NCI-H748 treated with DMSO at 0.1 percent for 48 hours (cell line): ENCODE measurements at places on chromosomes 11 and 22.
A peak's percentile ranks its signal among the peaks of the same experiment; 100 is the strongest.

GRCh38 chr22:39802682-39803081, 90.9 kb downstream of the ENTHD1 start:
- no peak for DNase-seq

DNA sequence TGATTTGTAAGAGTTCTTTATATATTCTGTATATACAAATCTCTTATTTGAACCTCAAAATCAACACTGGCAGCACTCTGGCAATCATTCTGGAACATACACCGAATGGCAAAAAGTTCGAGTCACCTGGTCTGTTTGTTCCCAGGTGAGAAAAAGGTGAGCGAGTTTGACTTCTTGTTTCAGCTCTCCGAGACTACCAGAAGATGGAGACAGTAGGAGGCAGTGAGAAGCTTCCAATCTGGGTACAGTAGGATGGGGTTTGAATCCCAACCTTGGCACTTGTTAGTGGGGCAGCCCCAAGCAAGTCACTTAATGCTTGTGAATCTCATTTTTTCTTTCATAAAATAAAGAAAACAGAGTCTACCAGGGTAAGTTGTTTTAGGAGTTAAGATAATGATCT, 76.4 kb downstream of the C2CD3 start:
- no peak for DNase-seq

DNA sequence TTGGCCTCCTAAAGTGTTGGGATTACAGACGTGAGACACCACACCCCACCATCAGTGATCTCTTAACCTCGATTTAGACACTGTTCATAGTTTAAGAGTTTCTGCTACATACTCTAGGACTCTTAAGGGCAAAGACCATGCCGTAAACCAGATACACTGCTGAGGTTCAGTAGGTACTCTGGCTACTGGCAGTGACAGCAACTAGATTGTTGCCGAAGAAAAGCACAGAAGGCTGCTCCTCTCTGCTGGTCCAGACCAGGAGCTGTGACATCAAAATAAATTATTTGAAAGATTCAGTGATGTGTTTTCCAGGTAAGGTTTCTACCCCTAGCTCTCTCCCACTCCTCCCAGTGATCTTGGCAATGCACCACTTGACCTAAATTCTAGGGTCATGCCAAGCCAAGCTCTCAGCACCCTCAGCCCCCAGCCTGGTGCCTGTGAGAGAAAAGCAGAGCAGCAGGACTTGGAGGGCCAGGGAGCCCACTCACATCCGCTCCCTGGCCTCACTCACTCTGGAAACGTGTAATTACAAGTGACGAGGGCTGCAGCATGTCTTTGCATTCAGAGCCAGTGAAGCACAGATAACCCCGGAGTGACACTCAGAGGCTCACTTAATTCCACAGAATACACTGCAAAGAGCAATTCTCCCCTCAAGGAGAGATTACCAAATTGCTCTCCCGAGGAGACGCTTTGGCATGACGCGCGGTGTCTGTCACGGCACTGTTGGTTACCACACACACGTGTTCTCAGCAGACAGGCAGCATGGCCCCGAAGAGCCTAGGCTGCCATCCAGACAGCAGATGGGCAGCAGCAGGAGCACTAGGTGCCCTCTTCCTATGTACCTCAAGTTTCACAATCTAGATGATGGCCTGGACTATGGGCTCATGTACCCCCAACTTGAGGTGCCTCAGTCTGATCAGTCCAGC, 96.9 kb upstream of the PITPNB start:
- no peak for DNase-seq

DNA sequence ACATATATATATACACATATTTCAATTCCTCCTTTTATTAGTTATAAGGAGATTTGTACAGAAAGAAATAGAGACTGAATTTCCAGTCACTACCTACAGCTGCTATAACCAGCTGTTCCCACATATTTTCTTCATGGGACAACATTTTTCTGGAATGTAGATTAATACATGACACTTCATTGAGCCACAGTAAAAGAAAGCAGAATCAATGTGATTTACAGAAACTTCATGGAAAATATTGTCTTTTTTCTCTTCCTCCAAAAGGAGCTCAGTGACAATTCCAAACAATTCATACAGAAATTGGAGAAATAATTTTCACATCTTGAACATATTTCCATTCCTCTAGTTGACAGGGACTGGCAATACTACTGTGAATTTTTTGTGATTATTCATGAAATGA, 249.2 kb downstream of the DLG2 start:
- DNase-seq: no peak

DNA sequence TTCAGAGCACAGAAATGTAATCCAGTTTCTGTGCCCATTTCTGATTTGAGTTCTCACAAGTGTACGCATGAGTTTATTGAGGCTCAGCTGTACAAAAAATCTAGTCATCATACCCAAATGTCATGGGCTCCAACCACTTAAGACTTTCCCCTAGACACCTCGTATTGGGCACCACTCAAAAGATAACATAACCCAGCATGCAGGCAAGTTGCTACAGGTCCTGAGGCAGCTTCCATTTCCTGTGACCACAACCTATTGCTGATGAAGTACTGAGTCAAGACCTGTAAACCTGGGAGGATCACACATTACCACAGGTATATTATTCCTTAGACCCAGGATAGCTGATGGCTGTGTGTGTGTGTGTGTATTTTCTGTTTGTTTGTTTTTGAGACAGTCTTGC, 95.2 kb downstream of the MRTFA start:
- DNase-seq: no peak

DNA sequence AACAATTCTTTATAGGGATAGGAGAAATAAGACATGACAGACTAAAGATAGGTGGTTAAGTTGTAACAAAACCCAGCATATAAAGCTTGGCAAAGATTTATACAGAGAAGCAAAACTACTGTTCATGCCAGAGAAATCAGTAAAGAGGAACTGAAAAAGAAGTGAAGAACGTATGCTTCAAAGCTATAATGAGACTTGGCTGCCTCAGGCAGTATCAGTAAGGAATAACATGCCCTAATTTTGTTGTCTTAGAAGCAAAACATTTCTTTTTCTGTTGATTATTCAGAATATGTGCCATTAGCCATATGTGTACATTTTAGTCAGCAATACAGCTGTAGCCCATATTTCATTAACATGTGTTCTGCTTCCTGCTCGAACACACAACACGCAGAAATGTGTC, 403.2 kb downstream of the NELL1 start:
- no peak for DNase-seq

- DNase-seq: no peak
These were observed 897 bp downstream of the PNPLA5 start for GRCh38 chr22:43890901-43891331.

- DNase-seq: no peak
These were observed 48.0 kb downstream of the IGLL5 start for GRCh38 chr22:22935546-22936157.

GRCh38 chr22:30182815-30183214, 63.7 kb downstream of the LIF start:
- DNase-seq: no peak

DNA sequence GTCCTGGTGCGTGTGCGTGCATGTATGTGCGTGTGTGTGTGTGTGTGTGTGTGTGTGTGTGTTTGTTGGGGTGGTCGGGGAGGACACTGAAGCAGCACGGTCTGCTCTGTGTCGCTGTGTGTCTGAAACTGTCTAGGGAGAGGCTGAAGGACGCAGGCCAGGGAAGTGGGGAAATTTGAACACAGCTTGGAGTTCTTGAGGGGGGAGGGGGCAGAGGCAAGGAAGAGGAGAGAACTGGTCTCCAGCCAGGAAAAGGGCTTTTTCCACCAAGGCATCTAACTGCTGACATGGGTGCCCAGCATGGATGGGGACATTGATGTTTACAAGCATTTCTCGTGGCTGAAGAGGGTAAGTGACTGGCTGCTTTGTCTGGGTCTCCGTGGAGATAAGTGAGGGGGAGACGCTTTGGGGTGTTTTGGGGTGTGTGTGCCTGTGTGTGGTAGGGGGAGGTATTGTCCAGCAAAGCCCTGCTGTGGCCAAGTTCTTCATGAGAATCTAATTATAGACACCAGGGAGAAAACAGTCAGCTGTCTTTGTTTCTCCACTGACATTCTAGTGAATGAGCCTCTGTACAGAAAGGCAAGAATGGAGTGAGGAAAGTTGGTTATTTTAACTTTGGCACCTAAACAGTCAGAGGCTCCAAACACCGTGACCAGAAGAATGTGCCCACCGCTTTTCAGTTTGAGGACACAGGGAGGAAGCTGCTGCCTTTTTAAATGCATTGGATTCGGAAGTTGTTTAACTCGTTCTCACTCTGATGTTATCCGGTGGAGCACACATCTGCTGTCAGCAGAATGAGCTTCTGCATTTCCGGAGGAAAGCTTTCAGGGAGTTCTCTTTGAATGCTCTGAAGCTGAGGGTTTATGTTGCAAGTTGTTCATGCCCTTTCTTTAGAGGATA, 63.7 kb downstream of the PPFIBP2 start:
- no peak for DNase-seq

DNA sequence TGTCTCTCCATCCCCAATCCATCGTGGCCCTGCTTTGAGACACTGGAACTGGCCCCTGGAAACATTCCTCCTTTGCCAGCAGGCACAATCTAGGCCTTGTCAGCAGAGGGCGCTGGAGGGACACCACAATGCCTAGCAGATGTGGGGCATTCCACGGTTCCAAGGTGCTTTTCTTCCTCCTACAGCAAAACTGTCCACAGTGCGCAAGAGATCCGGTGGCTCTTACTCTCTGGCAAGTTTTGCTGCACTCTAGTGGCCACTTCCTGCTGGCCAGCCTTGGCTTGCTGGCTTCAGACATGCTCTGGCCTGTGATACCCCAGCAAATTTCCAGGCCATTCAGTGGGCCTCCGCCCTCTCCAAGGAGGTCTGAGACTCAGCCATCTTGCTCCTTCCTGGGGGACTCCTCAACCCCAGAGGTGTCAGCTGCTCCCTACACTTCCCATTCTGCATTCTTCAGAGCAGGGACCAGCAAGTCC, 17.1 kb upstream of the RBM4B start:
- peak; percentile 77 for DNase-seq
